ENCODE measurements at places on chromosomes 3 and 15. TPM values are rescaled to one million over a fixed set of nuclear protein-coding genes. Genes with fewer than 3 reads are reported as not detected.

Gene GCNT3
- 41.3 TPM for total RNA-seq

Gene MYRIP
- total RNA-seq = 0.35 TPM

Gene FAM81A
- 1.4 TPM for total RNA-seq

Gene GPR149
- not detected for total RNA-seq

Gene OCA2
- not detected for total RNA-seq

Gene DLL4
- total RNA-seq = 0.17 TPM

Gene C3orf20
- not detected for total RNA-seq

Gene GOLGA6L4
- 2.2 TPM for total RNA-seq

Gene DAPK2
- 0.17 TPM for total RNA-seq

Gene PCSK6
- 11.0 TPM for total RNA-seq

Gene DOCK3
- 0.69 TPM for total RNA-seq

Gene TERC
- total RNA-seq = 16.7 TPM

Measured in renal cortical epithelial cell (primary cell).